ENCODE measurements at places on chromosomes 6 and 20. TPM values are rescaled to one million over a fixed set of nuclear protein-coding genes. Genes with fewer than 3 reads are reported as not detected.

Gene FERMT1
- total RNA-seq, result 2.3 TPM

Gene TRIM10
- total RNA-seq, result not detected

Gene CCDC167
- total RNA-seq, result 20.5 TPM

Gene PLN
- 1.7 TPM for total RNA-seq

Gene TJAP1
- total RNA-seq, result 45.4 TPM

Gene SASH1
- total RNA-seq, result 100 TPM

Gene IPCEF1
- total RNA-seq, result 130 TPM

Gene SPATS1
- total RNA-seq, result 1.7 TPM

Gene ABHD16B
- total RNA-seq, result not detected

Gene SCRT2
- total RNA-seq, result 4.4 TPM

Gene SPEF1
- total RNA-seq, result 6.3 TPM

Gene ZSCAN23
- 7.6 TPM for total RNA-seq

Gene BPI
- not detected for total RNA-seq

Gene ZSCAN16
- total RNA-seq, result 6.3 TPM

Gene PRDM1
- total RNA-seq, result 6.1 TPM

Gene LY6G6D
- total RNA-seq, result not detected

Gene MAP7
- total RNA-seq, result 150 TPM

Gene SPINT4
- total RNA-seq, result not detected

Gene SLC22A2
- 0.40 TPM for total RNA-seq

Gene PERP
- total RNA-seq, result 4.4 TPM

Gene EMILIN3
- 6.0 TPM for total RNA-seq

Gene GNMT
- total RNA-seq, result 5.3 TPM

Gene ALDH8A1
- 10.1 TPM for total RNA-seq

Gene PRR18
- 15.9 TPM for total RNA-seq

Gene NECAB3
- 81.3 TPM for total RNA-seq

Gene PFDN6
- total RNA-seq, result 57.8 TPM

Gene MUC22
- not detected for total RNA-seq

Gene HLA-DRA
- total RNA-seq, result 162 TPM

Gene CAGE1
- total RNA-seq, result not detected

Gene SAMD3
- 0.44 TPM for total RNA-seq

Gene BANF2
- total RNA-seq, result not detected

Gene TREM1
- total RNA-seq, result 2.2 TPM

Gene YTHDF1
- total RNA-seq, result 38.8 TPM

Gene RAET1G
- not detected for total RNA-seq

Gene ZFP57
- not detected for total RNA-seq

Gene COX7A2
- total RNA-seq, result 374 TPM

Gene SIRPB2
- total RNA-seq, result 4.3 TPM

Gene ESR1
- 0.99 TPM for total RNA-seq

Gene SIRPB1
- 26.7 TPM for total RNA-seq

Gene SRXN1
- total RNA-seq, result 34.1 TPM

Gene TRDN
- total RNA-seq, result 1.5 TPM

Gene INSM1
- 3.3 TPM for total RNA-seq

Gene SALL4
- total RNA-seq, result 0.30 TPM

Gene MICB
- total RNA-seq, result 0.77 TPM

Gene CTAGE9
- total RNA-seq, result not detected

Gene TSBP1
- not detected for total RNA-seq

Gene RPP21
- 43.6 TPM for total RNA-seq

Gene OLIG3
- total RNA-seq, result not detected

Gene LINC00237
- 0.57 TPM for total RNA-seq

Gene ACTL10
- total RNA-seq, result 0.85 TPM

Gene FAM83C
- total RNA-seq, result not detected

Gene PTCHD4
- 13.1 TPM for total RNA-seq

Gene GGT7
- 83.7 TPM for total RNA-seq

Gene ITCH
- total RNA-seq, result 94.7 TPM
